ENCODE measurements at places on chromosomes 6 and 20. TPM values are rescaled to one million over a fixed set of nuclear protein-coding genes. Genes with fewer than 3 reads are reported as not detected.

DNA sequence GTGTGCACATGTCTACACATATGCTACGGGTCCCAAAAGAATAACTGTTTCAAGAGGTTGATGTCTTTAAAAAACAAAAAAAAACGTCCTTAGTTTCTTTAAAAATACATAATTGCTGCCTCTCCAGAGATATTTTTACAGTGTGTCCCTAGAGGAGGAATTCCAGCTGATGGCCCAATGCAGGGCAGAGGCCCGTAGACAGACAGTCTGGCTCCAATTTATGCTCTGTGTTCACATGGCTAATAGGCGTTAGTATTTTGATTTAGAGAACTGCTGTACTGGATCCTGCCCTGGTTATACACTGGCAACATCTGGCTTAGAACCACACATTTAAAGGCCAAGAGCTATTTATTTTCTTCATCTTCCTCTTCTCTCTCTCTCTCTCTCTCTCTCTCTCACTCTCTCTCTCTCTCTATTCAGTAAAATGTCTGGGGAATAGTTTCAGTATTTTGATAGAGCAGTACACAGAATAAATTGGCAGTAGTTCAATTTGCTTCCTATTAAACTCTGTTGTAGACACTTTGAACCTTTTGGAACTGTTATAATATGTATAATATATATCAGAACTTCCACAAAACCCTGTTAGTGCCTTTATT is 260.6 kb downstream of the EYA4 start:
- DNase-seq: no peak

DNA sequence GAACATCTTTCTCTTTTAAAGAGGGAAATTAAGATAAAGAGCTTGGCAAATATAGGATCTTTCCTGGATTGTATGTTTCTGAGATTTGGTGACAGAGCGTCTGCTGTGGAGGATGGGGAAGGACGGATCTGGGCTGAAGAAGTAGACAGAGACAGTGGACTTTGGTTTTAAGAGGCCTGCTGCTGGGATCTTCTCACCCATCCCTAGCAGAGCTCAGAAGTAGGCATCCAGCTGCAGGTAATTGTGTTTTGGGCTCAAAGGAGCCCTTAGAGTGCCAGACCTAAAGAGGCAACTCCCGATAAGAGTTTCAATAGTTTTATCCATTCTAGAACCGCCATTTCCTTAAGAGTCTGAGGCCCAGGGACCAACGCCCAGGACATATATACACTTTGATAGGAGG is 20.8 kb downstream of the LAMA2 start:
- DNase-seq: no peak

DNA sequence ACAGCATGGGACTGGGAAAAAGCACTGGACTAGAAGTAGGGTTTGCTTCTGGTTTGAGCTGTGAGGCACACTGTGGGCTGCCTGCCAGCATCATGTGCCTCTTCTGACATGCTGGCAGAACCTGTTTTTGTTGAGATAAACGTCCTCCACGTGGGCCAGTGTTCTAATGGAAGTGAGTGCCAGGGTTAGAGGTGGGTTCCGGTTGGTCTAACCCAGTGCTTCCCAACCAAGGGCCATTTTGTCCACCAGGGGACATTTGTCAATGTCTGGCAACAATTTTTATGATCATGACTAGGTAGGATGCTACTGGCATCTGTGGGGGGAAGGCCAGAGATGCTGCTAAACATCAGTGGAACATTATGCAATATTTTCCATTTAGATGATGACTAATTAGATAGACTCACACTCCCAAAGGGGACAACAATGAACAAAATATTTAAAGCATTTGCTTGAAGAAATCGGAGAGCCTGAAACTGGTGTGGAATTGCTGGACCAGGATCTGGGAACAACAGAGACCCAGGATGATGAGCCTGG is 7.8 kb upstream of the APMAP start:
- DNase-seq: no peak

DNA sequence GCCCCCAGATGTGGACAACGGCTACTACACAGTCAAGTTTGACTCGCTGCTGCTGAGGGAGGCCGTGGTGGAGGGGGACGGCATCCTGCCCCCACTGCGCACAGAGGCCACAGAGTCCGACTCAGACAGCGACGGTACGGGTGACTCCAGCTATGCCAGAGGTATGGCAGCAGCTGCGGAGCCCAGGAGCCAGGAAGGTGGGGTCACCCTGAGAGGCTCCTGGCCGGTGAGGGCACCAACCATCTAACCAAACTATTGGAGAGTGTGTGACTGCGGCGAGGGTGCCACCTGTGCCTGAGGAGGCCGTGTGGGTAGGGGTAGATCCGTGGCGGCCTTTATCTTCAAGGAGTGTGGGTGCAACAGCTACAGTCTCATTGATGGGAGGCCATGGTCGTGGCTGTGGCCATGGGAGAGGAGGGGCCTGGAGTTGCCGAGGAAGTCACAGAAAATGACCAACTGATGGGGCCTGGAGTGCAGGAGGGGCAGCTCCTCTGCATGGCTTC is 2.8 kb upstream of the LIME1 start:
- DNase-seq: no peak

The GLP1R gene
- not detected for total RNA-seq

GRCh38 chr6:154197196-154197860 is 158.3 kb downstream of the OPRM1 start:
- no peak for DNase-seq

DNA sequence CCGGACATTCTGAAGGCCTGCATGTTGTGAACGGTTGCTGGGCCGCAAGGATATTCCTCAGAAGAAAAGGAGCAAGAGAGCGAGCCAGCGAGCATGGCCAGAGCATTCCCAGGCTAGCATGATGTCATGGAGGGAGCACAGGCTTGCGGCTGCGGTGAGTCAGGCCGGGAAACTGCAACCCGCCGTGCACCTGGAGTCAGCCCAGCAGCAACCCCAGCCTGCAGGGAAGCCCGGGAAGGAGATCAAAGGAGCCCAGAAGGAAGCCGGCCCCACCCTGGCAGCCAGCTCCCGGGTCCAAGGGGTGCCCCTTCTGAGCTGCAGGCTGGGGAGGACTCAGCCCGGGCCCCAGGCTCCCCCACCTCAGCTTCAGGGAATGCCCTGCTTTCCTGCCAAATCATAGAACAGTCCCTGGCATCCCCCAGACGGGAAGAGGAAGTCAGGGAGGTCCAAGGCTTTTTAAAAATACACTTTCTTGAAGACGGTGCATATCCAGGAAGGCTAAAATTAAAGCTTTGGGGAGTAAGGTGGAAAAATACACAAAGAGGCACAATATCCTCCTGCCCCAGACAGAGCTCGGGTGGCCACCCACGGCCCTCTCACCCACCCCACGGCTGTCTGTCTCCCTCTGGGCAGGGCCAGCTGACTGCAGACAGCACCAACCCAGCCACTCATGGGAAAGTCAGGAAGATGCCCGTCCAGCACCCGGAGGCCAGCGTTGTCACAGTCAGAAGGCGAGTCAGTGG is 53.7 kb downstream of the BMP7 start:
- no peak for DNase-seq

- DNase-seq: no peak
Measured at GRCh38 chr6:137942736-137943135, 75.7 kb downstream of the TNFAIP3 start.

The LIN28B gene
- not detected for total RNA-seq

DNA sequence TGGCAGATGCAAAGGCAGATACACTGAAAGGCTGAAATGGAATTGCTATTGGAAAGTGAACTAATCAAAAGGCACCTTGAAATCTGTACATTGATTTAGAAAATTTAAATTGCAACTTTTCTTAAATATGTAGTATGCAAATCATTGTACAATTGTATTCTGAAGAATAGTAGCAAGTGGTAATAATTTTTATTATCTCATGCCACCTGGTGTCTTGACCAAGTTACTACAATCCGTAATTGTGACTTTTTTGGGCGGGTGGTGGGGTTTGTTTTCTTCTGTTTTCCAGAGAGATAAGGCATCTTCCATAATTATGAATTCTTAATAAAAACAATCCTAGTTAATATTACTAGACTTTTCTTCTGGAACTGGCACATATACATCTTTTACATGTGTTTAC is 12.5 kb upstream of the BCKDHB start:
- DNase-seq: no peak

DNA sequence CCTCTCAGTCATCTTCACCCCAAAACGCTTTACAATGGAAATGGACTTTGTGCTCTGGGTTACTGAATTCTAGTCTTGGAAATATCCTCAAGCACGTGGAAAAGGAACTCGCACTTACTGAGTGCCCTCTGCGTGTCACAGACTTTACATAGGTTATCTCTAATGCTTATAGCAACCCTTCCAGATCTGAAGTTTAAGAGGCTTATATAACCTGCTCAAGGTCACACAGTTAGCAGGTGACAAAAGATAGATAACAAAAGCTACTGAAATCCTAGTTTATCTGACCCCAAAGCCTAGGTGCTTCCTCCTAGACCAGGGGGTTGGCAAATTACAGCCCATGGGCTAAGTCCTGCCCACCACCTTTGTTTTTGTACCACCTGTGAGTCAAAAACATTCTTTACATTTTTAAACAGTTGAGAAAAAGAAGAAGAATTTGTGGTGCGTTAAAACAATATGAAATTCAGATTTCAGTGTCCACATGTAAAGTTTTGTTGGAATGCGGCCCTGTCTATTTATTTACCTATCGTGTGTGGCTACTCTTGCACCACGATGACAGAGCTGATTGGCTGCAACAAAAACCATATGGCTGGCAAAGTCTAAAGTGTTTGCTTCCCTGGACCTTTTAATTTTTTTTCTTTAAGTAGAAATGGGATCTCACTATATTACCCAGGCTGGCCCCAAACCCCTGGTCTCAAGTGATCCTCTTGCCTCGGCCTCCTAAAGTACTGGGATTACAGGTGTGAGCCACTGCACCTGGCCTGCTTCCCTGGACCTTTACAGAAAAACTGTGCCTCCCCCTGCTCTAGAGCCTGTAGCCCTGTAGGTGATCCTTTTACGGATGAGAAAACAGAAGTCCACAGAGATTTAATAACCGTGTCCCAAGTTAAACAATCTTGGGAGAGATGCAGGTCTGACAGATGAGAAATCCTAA is 110.2 kb upstream of the RREB1 start:
- DNase-seq: no peak

DNA sequence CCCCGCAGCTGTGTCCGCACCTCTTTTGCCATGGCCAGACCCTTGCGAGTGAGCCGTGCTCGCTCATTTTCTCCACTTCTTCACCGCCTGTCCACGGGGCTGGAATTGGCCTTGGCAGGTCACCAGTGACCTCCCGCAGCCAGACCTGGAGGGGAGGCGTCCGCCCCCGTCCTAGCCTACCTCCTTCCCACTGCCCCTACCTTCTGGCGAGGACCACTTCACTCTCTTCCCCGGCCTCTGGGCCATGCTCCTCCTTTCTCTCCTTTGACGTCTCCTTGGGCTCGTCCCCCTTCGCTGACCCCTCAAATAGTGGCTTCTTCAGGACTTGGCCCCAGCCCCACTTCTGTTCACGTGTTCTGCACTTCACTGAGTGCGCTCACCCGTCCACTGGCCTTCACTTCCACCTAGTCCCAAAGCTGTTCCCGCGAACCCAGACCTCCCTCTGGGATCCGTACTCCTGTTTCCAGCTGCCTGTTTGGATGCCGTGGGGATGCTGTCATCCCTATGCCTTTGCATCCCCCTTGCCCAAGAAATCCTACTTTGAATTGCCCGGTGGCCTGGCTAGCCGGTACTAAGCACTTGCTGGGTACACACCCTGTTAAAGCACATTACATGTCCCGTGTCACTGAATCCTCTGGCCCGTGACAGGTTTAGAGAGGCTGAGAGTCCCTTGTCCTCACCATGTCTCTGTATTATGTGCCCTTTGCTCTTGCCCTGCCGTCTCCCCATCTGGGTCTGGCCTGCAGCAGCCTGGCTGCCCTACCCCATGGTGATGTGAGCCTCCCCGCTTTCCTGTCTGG is 33.0 kb downstream of the SPATA2 start:
- DNase-seq: no peak

The RAD21L1 gene
- total RNA-seq: not detected

- no peak for DNase-seq
Measured at GRCh38 chr20:57932227-57932864, 222.5 kb upstream of the PMEPA1 start.

- no peak for DNase-seq
Measured at GRCh38 chr20:10430000-10430466, 4.0 kb downstream of the MKKS start.

Data from activated T-helper 1 cell treated with anti-CD3 and anti-CD28 coated beads, Interleukin-12 subunit alpha, Interleukin-12 subunit beta, Interleukin-2, Interleukin-4 antibody, amounts not matched to agents 30 ng/mL and 10 ng/mL and 1 ng/mL, durations not matched to agents 14 hours and 24 hours and 36 hours (primary cell).